SIG-M5 (cell line): ENCODE measurements at places on chromosomes 3 and 15.

- no peak for DNase-seq
These were observed 80.2 kb downstream of the ZNF280D start for GRCh38 chr15:56653107-56653506.

GRCh38 chr3:65490114-65490513 lies 548.6 kb downstream of the MAGI1 start:
- no peak for DNase-seq

DNA sequence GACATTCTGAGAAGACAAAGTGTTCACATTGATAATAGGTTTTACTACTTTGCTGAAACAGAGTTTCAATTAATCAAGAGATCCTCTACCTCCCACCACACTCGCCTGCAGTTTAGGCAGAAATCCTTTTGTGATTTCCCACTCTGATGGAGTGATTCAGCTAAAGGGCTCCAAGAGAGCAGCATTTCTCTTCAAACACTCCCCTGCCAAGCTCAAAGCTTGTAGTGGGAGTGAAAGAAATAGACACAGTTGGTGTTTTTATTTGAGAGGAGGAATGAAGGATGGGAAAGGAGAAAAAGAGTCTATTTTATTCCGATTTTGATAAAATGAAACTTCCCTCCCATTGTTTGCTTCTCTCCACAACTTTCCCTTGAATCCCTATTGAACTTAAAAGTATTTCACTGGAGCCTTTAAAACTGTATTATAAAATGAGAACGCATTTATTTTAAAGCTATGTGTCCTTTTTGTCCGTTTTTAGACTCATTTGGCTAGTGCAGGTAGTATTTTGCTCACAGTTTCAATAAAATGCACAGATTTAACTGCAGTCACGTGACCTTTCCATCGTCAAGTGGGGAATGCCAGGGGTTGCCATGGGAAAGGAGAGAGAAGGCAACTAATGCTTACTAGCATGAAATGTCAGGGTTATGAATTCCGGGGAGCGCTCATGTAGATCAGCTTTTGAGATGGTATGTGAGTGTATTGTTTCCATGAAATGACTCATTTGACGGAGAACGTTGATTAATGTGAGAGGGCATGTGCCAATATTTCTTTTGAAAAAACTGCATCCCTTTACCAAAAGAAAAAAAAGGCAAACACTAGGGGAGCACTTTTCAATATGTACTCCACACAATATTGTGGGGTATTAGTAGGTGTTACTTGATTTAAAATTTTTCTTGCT lies 7.7 kb upstream of the OSBPL11 start:
- DNase-seq = no peak

DNA sequence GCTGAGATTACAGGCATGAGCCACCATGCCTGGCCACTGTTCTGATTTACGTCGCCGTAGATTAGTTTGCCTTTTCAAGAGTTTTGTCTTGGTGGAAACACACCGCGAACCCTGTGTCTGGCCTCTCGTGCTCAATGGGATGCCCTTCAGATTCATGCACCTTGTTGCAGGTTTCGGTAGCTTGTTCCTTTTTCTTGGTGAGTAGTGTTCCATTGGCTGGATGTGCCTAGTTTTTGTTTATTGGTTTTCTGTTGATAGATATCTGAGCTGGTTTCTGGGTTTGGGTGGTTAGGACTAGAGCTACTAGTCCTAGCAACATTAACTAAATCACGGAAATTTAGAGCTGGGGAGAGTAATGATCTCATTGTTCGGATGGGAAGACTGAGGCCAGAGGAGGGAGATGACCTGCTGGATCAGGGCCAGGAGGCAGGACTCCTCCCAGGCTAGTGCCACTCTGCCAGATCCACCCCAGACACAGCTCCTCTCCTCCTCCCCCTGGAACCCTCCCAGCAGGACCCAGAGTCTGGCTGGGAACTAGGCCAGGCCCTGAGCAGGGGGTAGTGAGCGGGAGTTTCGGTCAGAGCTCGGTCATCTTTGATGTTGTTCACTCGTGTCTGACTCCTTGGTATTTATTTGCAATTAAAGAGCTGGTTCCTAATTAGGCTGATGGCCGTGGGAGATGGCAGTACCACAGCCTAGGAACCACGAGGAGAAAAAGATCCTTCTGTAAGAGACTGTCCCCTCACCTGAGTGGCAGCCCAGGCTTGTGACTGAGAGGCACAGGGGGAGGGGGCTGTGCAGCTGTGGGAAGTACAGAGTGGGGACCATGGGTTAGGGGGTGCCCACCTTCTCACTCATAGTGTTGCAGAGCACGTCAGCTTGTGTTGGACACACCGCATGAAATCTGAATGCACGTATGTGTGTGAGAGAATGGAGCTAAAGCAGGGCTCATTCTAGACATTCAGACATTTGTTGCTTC lies 73.4 kb downstream of the SMAD6 start:
- no peak for DNase-seq

- DNase-seq = no peak
These were observed 261.4 kb upstream of the HES1 start for GRCh38 chr3:193874512-193874911.

DNA sequence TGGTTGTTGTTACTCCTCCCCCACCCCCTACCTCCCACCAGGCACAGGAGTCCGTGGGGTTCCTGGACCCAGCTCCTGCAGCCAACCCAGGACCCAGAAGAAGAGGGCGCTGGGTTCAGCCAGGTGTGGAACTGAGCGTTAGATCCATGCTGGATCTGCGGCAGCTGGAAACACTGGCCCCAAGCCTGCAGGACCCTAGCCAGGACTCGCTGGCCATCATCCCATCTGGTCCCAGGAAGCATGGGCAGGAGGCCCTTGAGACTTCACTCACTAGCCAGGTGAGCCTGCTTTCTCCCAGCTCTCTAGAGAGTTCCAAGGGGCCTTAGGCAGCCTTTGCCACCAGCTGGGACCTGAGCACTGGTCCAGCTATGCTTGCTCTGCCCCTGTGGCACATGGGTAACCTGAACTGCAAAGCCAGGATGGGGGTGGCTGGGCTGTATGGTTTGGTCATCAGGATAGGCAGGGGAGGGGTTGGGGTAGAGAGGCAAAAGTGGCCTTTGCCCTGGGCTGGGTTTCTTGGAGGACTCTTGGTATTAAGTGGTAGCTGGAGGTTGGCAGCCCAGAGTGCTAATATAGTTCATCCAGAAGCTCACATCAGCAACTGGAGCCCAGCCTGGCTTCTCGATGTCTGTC lies 7.0 kb upstream of the JMJD7 start:
- DNase-seq = no peak

GRCh38 chr3:73789825-73790444 lies 165.2 kb upstream of the PDZRN3 start:
- no peak for DNase-seq

- no peak for DNase-seq
These were observed 130.5 kb upstream of the THRB start for GRCh38 chr3:24624938-24625681.

DNA sequence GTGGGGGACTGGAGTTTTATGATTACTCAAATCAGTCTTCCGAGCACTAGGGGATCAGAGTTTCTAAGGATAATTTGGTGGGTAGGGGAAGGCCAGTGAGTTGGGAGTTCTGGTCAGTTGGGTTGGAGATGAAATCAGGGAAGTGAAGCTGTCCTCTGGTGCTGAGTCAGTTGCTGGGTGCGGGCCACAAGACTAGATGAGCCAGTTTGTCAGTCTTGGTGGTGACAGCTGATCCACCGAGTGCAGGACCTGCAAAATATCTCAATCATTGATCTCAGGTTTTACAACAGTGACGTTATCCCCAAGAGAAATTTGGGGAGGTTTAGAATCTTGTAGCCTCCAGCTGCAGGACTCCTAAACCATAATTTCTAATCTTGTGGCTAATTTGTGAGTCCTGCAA lies 249.4 kb downstream of the FAM43A start:
- no peak for DNase-seq

DNA sequence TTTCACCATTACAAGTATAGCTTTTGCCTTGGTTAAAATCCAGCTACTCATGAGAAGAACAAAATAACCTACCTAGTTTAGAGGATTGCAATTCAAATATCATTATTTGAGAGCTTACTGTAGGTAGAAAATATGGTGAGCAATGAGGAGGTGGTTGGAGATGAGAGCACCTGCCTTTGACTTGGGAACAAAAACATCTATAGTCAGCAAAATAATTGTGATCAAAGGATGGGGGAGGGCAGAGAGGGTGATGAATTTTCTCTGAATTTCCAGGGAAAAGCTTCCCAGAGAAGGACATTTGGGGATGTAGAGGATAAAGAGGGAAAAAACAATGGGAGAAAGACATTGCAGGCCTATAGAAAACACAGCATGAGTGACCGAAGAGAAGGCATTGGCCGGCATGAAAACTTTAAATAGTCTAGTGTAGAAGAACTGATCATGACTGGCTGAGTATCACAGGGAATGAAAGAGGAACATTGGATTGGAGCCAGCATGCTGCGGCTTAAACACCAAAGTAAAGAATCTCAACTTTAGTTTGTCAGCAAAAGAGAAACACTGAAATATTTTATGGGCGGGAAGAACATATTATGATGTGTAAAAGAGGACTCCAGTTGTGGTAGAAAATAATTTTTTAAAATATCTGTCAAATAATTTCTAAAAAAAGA lies 581.3 kb downstream of the UNC13C start:
- DNase-seq = no peak

GRCh38 chr3:196044513-196044912 lies 37.4 kb downstream of the TFRC start:
- no peak for DNase-seq

- DNase-seq = no peak
These were observed 127.7 kb downstream of the SV2B start for GRCh38 chr15:91227766-91228165.

GRCh38 chr3:120462409-120462959 lies 11.7 kb upstream of the FSTL1 start:
- DNase-seq = no peak
